NCI-H1930 (cell line): ENCODE measurements at places on chromosomes 2 and 18.

- no peak for DNase-seq
Measured at GRCh38 chr2:177285892-177286715, 21.6 kb upstream of the NFE2L2 start.

DNA sequence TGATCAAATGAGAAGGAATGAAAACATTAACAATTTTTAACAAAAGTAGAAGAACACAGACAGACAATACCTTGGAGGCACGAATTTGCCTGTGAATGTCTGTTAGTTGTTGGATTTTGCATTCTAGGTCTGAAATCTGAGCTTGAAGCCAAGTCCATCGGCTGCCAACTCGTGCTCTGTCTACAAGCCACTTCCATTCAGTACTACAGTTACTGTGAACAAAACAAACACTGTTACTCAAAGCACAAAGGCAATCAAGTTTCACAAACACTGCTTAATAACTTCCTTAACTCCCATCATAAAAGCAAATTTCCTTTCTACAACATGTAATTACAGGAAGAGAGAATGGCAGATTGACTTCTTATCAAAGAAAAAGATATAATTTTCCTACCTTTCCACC, 42.2 kb downstream of the KANSL1L start:
- peak; percentile 55 for DNase-seq

GRCh38 chr2:12169721-12170120, 423.3 kb downstream of the LPIN1 start:
- no peak for DNase-seq

- no peak for DNase-seq
Measured at GRCh38 chr2:20382965-20383810, 32.5 kb upstream of the PUM2 start.

- DNase-seq = peak; percentile 52
Measured at GRCh38 chr2:174535757-174536703, 49.2 kb upstream of the GPR155 start.

GRCh38 chr2:160474319-160474645, 19.3 kb downstream of the RBMS1 start:
- no peak for DNase-seq
